Left renal cortex interstitium (tissue), 4 donors: ENCODE measurements at places on chromosomes 4 and X. TPM values are rescaled to one million over a fixed set of nuclear protein-coding genes. Genes with fewer than 3 reads are reported as not detected.

DNA sequence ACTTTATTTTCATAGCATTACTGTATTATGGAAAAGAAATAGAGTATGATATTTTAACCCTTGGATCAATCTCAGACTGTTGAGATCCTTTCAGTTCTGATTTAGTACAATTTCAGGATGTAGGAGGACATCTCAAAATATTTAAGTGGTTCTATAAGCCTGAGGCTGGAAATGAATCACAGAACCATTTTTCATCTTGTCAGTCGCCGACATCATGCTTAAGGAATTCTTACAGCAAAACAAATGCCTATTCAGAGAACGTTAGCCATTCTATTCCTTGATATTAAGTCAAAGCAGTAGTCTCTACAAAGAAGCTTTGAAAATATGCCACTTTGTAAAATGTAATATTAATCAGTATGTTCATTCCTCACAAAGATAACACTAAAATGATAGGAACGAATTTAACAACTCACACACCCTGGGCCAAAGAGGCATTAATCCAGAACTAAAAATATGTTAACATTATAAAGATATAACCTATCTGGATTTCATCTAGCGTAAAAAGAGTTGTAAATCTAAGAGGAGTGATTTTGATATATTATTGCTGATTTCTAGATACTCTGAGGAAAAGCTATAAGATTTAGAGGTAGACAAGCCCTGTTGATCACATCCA lies 152.0 kb downstream of the GASK1B start:
- DNase-seq = no peak

DNA sequence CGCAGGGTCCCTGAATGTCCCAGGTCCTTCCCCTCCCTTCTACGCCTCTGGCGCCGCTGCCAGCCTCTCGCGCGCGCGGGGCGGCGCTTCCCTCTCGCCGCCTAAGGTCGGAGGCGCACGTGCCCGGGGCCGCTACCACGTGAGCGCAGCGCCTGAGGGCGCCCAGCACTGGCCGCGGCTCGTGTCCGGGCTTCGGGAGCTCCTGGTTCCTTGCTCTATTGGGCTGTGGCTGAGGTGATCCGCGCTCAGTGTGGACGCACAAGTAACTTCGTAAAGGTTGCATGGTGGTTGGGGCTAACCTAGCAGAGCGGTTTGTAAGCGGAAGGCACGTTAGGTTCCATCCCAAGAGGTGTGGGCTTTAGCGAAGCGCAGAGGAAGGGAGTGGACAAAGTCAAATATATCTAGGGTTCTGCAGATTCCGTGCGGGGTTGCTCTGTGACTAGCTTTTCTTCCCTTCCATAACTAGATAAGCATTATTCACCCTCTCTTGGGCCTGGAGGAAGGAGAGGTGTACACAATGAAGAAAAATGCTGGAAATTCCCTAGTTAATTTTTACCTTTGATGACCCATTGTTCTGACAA lies 1.8 kb downstream of the TLL1 start:
- peak; percentile 19 for DNase-seq

SATL1 gene
- 0.84 TPM for polyA plus RNA-seq

AFM gene
- polyA plus RNA-seq = 9.2 TPM
